ENCODE measurements at places on chromosomes 5 and 9.

- no peak for DNase-seq
Measured at GRCh38 chr9:113301548-113301947, 1.6 kb downstream of the RNF183 start.

DNA sequence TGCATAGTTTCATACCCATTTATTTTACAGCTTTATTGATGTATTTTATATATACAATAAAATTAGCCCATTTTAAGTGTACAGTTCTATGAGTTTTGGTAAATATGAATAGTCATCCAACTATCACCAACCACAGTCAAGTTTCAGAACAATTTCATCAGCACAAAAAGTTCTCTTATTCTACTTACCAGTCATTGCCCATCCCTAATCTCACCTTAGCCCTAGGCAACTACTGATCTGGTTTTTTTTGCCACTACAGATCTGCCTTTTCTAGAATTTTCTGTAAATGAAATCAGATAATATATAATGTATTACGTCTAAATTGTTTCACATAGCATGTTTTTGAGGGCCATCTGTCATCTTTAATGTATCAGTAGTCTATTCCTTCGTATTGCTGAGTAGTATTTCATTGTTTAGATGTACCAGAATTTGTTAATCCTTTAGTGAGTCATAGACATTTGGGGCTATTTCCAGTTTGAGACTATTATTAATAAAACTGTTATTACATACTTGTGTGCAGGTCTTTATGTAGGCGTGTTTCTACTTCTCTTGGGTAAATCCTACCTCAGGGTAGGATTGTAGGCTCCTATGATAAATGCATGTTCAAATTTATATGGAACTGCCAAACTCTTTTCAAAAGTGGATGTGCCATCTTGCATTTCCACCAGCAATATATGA lies 198.5 kb upstream of the ADAMTSL1 start:
- no peak for DNase-seq

GRCh38 chr5:93371893-93372292 lies 209.1 kb downstream of the NR2F1-AS1 start:
- no peak for DNase-seq

DNA sequence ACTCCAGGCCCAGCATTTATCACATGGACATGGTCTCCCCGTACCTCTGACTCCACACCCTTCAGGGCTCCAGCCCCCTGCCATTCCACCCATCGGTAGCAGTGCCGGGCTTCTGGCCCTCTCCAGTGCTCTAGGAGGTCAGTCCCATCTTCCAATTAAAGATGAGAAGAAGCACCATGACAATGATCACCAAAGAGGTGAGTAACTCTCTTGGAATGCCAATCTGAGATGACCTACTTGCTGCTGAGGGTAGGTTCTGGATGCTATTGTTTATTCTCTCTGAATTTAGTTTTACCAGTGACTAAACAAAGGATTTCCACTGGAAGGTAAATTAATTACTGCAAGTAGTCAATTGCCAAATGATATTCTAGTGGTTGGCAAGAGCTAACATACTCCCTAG lies 80.8 kb downstream of the TLE4 start:
- DNase-seq = no peak

DNA sequence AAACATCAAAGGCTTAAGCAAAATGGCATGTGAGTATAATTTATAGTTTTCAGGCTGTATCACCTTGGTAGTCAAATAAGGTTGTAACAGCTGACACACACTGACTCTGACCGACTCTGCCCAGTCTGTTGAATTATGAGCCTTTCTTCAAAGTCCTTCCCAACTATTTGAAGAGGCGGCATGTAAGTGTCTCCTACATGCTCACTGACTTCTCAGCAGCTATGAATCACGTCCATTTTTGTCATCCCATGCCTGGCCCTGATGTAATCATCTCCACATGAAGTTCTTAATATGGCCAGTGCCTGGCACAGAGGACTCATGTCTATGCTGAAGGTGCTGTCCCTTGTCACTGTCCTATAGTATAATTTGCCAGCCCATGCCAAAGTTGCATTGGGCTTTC lies 5.1 kb upstream of the PTBP3 start:
- no peak for DNase-seq

- DNase-seq = no peak
Measured at GRCh38 chr5:89929173-89929572, 480.4 kb downstream of the CETN3 start.

- no peak for DNase-seq
Measured at GRCh38 chr9:133521122-133522072, 3.4 kb downstream of the MYMK start.

- no peak for DNase-seq
Measured at GRCh38 chr9:23739753-23740152, 86.3 kb downstream of the ELAVL2 start.

- no peak for DNase-seq
Measured at GRCh38 chr9:34089311-34089710, 37.2 kb downstream of the DCAF12 start.

DNA sequence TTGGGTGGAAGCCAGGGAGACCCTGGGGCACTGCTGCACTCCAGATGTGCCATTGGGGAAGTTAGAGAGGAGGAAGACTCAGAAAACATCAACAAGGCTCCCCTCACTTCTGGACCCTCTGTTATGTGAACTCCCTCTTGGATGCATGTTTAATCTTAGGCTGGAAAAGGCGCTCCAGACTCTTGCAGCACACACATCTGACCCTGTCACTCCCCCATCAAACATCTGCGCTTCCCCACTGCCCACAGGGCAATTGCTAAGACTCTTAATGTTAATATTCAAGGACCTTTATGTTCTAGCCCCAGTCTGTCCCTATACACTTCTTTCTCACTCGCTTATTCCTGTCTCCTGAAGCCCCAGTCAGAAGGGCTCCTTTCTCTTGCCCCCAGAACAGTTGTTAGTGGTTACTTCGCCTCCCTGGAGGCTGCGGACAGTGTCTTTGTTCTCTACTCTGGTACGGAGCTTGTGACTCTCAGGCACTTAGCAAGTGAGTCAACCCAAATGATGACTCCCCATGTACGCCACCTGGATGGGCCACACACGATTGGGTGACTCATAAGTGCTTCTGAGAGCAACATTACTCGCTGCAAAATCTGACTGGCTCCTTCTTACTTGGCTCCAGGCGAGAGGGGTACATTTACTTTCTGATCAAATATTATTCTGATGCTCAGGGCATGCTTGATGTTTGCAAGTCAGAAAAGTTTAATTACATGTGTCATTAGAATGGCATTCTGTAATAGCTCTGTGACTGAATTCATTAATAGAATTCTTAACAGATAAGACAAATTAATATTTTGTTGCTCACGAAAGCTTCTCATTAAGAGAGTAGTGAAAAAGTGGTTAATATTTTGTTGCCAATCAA lies 193.6 kb downstream of the HSPA4 start:
- no peak for DNase-seq

DNA sequence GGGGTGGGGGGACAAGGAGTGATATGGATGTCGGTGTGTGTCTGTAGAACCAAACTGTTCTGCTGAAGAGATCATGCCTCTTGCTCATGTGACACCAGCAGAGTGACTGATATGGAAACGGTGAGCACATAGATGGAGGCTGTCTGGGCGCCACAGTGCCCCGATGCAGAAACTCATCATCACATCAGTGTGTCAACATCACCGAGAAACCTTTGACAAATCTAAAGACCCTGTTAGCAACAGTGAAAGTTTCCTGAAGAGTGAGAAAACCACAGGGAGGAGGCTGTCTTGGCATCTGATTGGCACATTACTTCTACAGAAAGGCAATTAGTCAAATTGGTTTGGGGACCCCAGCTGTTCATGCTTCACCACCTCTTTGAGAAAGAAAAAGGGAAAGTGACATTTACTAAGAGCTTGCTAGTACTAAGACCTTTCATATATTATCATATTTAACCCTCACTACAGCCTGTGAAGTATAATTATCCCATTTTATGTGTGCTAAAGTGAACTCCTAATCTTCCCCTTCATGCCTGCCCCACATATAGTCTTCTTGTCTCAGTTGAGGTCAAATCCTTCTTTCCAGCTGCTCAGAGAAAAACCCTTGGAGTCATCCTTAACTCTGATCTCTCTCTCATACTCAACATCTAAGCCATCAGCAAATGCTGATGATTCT lies 25.6 kb downstream of the CSF2 start:
- DNase-seq = no peak

DNA sequence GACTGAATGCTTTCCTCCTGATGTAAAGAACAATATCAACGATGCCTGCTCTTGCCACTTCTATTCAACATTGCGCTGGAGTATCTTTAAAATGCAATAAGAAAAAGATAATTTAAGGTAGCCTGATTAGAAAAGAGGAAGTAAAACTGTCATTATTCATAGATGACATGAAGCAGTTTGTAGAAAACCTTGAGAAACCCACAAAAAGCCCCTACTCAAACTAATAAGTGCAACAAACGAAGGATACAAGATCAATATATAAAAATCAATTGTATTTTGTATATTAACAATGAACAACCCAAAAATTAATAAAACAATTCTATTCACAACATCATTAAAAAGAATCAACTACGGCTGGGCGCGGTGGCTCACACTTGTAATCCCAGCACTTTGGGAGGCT lies 76.4 kb upstream of the CKMT2 start:
- DNase-seq = no peak

DNA sequence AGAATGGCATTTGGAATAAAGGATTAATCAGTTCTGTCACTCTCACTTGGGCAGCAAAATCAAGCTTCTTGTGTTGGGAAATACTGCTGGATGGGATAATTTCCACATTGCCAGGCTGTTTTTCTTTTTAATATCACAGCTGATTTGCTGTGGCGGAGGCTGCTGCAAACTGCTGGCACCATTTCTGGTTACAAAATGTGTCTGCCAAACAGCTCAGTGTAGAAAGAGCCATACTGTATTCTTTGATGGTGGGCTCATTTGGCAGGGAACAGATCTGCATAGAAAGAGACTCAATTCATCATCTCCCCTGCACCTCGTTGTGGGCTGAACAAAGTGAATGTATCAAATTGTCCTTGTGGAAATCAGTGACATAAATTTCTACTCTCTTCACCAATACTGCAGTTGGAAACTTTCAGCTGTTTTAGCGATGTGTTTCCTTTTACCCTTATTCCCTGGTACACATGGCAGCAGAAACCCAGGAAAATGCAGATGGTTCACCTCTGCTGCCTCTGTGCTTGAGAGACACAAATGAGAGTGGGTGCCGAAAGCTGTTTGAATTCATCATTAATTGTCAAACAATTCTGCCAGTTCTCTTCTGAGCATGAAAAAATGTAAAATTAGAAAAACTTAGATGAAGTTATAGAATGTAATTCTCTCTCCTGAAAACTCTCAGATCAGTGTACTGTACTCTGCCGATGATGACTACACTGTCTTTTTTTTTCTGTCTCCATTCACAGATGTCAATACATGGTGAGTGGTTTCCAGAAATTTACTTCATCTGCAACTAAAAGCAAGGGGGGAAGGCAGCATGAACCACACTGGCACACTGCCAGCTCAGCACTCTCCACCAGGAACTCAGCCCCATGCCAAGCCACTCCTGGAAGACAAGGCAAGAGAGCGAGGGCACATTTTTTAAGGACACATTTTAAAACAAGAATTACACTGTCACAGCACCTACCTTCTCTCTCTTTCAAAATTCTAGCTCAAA lies 75.0 kb downstream of the HMHB1 start:
- DNase-seq = peak; percentile 70

DNA sequence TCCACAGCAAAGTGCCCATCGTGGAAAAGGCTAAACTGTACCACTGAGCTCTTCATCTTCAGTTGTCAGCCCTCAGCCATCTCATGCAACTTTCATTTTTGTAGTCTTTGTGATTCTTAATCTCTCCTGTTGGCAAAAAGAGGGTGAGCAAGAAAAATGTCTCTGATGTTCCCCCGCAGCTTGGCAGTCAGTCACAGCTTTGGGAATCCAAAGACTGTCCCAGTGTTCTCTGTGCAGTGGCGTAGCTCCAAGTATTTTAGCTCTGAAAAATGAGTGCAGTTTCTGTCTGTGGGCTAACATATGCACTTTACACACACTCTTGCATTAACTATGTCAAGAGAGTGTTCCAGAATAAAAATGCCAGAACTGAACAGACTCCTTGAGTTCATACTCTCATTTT lies 372.2 kb downstream of the TMEM232 start:
- peak; percentile 35 for DNase-seq

DNA sequence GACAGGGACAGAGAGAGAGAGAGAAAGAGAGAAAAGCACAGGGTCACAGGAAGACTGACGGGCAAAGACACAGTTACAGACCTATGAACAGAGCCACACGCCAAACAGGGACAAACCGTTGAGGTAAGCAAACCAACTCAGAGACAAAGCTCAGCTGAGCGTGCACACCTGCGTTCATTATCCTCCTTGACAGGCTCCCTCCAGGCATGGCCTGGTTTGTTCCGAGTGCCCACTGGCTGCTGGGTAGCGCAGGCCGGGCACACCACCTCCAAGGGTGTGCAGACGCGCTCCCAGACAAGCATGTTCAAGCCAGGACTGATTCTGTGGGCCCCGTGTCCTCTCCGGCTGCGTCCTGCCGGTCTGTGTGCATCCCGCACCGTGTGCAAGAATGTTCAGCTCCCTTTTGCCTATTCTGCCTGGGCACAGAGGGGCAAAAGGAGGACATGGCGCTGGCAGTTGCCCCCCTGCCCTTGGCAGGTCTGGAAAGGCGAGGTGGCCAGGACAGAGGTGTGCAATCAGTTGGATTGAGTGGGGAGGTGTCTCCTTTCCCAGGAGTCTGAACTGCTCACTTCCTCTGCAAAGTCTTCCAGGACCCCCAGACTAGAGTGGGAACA lies 467 bp upstream of the SMIM32 start:
- no peak for DNase-seq

DNA sequence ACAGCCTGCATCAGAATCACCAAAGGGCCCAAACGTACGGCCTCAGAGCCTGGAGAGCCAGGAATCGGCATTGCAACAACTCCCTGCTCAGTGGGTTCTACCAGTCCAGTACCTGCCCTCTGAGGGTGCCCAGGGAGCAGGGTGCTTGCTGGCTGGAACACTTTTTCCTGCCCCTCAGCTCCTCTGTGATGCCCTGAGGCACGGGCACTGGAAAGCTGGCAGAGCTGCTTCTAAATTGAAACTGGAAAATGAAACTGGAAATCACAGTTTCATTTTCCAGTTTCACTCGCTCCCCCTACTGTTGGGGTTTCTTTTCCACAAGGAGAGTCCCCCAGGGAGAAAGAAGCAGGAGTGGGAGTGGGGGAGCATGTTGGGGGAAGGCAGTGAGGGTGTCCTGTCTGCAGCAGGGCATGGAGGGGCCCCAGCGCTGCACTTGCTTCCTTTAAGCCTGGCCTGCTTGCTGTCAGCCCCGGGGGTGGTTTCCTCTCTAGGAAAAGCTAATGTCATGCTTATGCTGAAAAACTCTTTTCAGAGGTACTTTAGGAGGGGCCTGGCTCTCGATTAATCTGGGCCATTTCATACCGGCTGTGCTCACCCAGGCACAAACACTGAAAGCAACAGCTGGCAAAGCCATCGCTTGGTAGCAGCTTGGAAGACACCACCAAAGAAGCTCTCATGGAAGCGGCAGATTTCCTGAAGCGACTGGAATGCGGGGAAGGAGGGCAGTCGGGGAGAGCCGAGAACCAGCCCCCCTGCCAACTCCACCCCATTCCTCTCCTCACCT lies 26.2 kb downstream of the IRF1 start:
- DNase-seq = peak; percentile 44
